ENCODE measurements at places on chromosomes 6 and 20. TPM values are rescaled to one million over a fixed set of nuclear protein-coding genes. Genes with fewer than 3 reads are reported as not detected.

- DNase-seq = no peak
Observed at GRCh38 chr20:757506-757905, 10.8 kb downstream of the SLC52A3 start.

Gene CALHM4
- not detected for total RNA-seq

Gene CDSN
- not detected for total RNA-seq

DNA sequence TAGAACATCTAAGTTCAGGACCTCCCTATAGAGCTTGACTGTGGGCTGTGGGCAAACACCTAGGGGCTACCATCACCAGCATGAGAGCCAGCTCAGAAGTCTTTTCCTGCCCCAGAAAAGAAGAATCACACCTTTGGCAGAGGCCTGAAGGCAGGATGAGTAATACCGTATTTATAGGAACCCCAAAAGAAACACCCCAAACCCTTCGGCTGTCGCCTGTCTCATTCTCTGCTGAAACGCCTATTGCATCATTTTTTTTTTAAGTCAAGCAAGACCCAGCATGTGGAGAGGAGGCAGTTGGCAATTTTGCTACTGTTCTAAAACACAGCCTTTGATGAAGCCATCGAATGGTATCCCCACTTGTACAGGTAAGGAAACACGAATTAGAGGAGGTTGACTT, 436.4 kb downstream of the TFAP2A start:
- no peak for DNase-seq

Gene CDYL
- total RNA-seq = 56.0 TPM

DNA sequence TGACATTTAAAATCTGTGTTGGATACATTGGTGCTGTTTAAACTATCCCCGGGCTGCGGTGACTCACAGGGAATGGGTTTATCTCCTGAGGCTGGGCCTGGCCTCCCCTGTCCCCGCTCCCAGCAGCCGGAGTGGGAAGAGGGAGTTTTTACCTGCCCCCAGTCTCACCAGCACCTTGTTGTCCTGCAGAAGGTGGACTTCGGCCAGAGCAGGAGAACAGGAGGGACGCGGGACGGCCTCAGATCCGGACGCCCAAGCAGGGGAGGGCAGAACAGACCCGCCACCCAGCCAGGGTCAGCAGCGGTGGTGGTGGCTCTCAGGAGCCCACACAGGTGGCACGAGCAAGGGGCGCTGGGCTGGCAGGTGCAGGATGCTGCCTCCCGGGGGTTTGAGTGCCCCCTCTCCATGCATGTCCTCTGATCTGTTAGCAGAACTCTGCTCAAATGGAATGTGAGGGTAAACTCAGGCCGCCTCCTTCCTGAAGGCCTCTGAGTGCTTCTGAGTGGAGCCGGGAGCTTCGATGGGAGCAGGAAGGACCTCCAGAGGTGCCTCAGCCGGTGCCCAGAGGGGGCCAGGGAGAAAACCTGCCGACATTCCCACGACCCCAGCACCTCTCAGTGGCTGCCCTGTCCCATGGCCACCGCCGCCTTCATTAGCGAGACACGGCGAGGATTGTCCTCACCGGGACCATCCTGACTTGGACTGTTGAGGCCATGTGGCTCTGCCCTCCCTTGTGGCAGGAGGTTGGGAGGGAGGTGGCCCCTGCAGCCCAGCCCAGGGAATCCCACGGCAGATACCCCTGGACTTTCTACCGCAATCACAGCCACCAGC, 43.4 kb upstream of the MRGBP start:
- DNase-seq = no peak

GRCh38 chr6:169990095-169991030, 238.9 kb downstream of the ERMARD start:
- no peak for DNase-seq

Gene ID1
- 447 TPM for total RNA-seq

All from endodermal cell (in vitro differentiated cells).